ENCODE measurements at places on chromosomes 4 and X.

GRCh38 chrX:134646691-134647090 lies 11.6 kb downstream of the PLAC1 start:
- no peak for DNase-seq

GRCh38 chrX:9642270-9642995 lies 123.2 kb downstream of the GPR143 start:
- DNase-seq = no peak

GRCh38 chrX:139495324-139495723 lies 35.2 kb upstream of the F9 start:
- no peak for DNase-seq

DNA sequence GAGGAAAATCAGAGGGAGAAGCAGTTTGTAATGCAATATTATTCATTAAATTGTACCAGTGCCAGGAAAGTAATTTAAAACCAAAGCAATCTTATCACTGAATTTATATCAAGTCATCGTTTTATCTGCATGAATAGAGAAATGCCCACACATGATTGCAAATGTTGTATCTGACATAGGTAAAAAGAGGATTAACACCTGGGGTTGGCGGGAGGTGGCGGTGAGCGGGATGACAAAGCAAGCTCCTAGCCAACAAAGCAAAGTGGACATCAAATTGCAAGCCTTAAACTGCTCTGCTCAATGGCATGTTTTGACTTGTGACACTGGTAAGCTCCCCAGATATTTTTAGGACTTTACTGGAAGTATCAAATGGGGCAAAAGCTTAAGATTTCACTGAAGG lies 16.4 kb downstream of the HPGD start:
- no peak for DNase-seq

DNA sequence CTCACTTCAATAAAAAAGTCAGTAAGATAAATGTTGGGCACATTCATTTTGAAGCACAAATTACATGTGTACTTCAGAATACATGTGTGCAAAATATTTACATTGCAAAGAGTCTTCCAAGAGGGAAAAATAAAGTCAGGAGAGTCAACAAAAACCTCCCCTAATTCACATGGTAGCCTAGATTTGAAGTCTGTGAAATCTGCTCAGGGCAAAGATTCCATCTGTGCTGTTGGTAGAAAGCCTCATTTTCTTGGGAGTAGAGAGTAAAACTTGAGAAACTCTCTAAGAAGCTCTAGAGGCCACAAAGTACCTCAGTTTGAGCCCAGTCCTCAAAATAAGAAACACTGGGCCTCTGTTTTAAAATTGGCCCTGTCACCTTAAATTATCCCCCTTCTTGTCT lies 303.4 kb downstream of the RAB28 start:
- DNase-seq = no peak

- DNase-seq = no peak
Measured at GRCh38 chrX:109954955-109955354, 48.0 kb upstream of the TMEM164 start.

DNA sequence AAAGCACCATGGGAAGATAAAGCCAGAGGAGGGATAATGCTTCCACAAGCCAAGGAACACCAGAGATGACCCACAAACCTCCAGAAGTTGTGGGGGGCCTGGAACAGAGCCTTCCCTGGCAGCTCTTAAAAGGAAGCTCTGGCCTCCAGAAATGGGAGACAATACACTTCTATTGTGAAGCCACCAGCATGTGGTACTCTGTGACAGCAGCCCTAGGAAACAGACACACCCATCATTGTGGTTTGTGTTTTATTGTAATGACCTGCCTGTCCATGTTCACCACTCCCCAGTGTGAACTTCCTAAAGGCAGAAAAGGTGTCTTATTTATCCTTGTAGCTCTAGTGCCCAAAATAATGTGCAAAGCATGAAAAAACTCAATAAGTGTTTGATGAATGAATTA lies 264.1 kb upstream of the GATB start:
- DNase-seq = no peak

Data from stimulated activated CD8-positive, alpha-beta memory T cell treated with anti-CD3 and anti-CD28 coated beads, Interleukin-4, amount 100 ng/mL, for 1 hour (primary cell).